ENCODE measurements at places on chromosomes 16 and 17.

GRCh38 chr17:4898927-4899326 is 409 bp upstream of the C17orf107 start:
- no peak for DNase-seq

DNA sequence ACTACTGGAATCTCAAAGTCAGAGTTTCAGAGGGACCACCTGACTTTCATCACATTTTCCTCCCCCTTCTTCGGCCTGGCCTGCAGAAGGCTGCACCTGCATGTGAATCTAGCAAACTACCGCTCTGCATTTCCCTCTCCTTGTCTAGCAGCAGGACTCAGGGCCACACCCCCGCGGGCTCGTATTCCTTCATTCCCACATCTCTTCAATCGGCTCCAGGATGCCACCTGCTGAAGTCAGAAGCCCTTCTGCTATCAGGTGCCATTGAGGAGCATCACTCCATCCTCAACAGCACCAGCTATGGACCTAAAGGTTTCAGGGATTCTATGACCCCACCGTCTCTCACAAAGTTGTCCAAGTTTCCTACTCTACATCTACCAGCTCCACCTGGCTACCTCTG is 169.5 kb downstream of the VPS53 start:
- DNase-seq = no peak

DNA sequence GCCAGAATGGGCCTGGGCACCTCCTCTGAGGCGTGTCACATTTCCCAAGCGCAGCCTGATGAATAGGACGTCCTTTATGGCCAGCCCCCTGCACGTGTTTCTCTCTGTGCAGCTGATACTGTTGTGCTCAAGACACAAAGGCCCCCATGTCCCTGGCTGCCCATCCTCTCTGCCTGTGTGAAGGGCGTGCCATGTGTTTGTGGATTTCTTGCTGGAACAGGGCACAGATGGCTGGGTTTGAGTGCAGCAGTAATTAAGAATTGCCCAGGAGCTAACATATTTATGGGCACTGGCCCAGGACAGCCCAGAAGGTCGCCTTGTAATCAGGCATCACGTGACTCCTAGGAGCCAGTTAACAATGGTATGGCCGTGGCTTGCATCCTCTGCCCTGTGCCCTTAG is 181.1 kb downstream of the CCDC182 start:
- no peak for DNase-seq

- DNase-seq = no peak
Observed at GRCh38 chr17:43456661-43457361, 27.0 kb upstream of the DHX8 start.

GRCh38 chr17:46063241-46063640 is 64.2 kb downstream of the STH start:
- DNase-seq = no peak

DNA sequence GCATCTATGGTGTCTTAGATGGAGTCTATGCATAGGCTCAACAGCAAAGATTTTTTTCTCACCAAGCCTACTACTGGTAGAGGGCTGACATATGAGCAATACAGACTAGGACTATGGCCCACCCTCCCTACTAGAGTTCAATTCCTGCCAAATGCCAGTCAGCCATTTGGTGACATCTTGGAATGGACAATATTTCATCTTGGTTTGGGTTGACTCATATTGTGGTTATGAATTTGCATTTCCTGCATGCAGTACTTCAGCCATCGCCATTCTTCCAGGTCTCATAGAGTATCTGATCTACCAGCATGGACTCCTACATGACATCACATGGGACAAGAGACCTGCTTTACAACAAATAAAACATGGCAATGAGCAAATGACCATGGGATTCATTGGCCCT is 778.1 kb upstream of the SOX9 start:
- DNase-seq = no peak
